ENCODE measurements at places on chromosomes 12 and 14.

- DNase-seq: peak; percentile 18
Measured at GRCh38 chr12:121628037-121628436, 1.7 kb downstream of the ORAI1 start.

- DNase-seq: no peak
Measured at GRCh38 chr14:63203618-63204406, 431 bp upstream of the RHOJ start.

- DNase-seq: no peak
Measured at GRCh38 chr14:29075761-29076160, 309.2 kb downstream of the FOXG1 start.

DNA sequence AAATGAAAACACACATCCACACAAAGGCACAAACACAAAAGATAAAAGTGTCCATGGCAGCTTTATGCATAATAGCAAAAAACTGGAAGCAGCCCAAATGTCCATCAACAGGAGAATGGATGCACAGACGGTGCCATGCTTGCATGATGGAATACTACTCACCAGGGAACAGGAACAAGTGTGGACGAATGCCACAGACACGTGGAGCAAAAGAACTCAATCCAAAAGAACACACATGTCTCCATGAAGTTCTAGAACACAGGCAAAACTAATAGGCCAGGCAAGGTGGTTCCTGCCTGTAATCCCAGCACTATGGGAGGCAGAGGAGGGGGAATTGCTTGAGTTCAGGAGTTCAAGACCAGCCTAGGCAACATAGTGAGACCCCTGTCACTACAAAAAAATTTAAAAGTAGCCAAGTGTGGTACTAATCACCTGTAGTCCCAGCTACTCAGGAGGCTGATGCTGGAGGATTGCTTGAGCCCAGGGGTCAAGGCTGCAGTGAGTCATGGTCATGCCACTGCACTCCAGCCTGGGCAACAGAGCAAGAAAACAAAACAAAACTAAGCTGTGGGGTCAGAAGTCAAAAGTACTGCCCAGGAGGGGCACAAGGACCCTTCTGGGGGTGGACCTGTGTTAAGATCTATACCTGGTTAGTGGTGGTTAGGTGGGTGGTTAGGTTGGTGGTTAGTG is 7.3 kb upstream of the TMEM119 start:
- DNase-seq: no peak

DNA sequence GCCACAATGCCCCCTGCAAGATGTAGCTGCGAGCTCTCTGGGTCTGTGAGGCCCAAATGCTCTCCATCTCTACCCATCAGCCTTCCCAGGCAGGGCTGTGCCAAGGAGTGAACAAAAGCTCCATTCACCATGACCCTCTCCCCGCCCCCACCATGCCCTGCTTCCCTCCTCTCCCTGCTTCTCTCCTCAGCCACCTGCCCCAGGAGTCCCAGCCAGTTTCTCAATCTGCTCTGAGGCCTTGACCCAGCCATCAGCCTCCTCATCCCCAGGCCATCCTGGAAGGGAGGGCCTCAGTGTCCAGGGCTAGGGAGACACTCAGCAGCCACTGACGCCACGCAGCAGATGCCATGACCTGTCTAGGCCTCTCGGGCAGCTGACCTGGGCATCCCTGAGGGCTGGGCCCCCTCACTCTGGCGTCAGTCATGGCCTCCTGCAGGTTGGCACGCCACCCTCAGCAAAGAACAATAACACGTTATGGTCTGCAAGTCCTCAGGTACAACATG is 8.5 kb upstream of the KRT5 start:
- DNase-seq: no peak

GRCh38 chr14:69708586-69709560 is 58.1 kb upstream of the SRSF5 start:
- DNase-seq: peak; percentile 51

DNA sequence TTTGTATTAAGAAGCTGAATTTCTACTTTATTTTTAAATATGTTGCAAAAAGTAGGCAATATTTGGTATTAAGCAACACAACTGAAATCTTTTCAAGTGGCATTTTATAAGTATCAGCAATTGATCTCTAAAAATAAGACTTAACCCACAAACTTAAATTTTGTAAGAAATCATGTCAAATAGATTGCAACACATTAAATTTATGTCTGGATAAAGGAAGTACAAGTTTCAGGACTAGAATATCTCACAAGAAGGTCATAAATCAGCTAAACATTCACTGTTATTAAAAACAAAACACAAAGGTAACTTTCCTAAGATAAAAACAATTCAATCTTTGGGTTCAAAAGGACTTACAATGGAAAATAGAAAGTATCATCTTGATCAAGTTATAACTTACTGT is 32.8 kb downstream of the CPNE8 start:
- no peak for DNase-seq

DNA sequence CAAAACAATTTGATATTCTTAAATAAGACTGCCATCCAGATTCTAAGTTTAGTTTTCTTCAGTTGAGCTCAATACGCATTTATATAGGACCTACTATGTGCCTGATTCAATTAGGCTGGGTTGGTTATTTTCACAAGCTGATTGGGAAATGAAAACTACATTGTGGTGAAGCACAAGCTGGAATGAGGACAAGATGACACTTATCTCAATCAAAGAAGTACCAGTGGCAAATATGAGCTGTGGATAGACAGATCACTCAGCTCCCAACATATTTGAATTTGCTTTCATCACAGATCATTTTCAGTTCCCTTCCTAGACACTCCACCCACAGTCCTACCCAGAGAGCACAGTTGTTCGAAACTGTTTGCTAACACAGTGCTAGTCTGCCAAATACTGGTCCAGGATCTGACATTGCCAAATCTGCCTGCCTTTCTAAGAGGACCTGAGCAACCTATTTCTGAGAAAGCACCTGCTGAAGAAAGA is 74.7 kb downstream of the LLPH start:
- no peak for DNase-seq

GRCh38 chr14:34224221-34224620 is 237.8 kb downstream of the SPTSSA start:
- no peak for DNase-seq

DNA sequence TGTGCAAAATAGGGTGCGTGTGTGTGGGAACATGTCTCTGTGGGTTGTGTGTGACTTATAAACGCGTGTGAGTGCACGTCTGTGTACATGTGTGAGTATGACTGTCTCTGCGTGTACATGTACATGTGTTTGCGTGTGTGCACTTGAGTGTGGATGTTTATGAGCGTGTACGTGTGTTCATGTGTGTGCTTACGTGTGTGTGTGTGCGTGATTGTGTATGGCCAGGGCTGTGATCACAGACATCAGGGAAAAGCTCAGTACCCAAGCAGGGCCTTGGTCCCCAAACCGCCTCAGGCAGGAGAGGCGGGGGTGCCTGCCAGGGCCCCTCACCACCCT is 326.3 kb upstream of the DIO3 start:
- no peak for DNase-seq

- peak; percentile 41 for DNase-seq
Measured at GRCh38 chr14:91377700-91378652, 39.6 kb downstream of the CCDC88C start.

GRCh38 chr12:21413369-21414277 is 23.8 kb upstream of the PYROXD1 start:
- DNase-seq: no peak

- DNase-seq: no peak
Measured at GRCh38 chr12:116435984-116436383, 123.2 kb upstream of the MAP1LC3B2 start.

GRCh38 chr12:102885043-102885932 is 31.8 kb downstream of the PAH start:
- no peak for DNase-seq

GRCh38 chr12:95517246-95517645 is 34.0 kb downstream of the USP44 start:
- DNase-seq: no peak

GRCh38 chr14:88289234-88289633 is 33.8 kb downstream of the KCNK10 start:
- DNase-seq: no peak

- DNase-seq: no peak
Measured at GRCh38 chr14:73238424-73238852, 1.1 kb downstream of the PAPLN start.

DNA sequence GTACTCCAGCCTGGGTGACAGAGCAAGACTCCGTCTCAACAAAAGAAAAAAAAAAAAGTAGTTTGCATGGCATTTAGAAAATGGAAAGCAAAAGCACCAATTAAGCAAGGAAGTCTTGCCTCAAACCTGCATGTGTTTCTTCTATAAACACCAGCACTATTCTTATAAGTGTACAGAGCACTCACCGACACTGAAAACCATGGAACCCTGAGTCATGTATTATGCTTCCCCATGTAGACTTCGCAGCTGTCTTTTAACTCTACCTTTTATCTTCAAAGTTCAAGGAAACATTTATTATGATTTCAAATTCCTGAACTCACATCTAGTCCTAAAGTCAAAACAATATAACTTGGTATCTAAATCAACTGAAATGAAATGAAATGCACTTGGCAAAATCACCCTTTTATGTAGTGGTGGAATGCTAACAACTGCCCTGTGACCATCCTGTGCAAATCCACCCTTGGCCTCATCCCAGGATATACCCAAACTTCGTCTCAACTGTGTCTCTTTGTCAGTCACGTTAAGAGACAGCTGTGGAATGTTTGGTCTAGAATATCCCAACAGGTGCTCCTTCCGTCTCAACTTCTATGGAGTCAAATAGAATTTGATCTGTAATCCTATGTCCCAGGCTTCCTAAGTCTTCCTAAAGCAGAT is 4.8 kb downstream of the BCAT1 start:
- DNase-seq: no peak

DNA sequence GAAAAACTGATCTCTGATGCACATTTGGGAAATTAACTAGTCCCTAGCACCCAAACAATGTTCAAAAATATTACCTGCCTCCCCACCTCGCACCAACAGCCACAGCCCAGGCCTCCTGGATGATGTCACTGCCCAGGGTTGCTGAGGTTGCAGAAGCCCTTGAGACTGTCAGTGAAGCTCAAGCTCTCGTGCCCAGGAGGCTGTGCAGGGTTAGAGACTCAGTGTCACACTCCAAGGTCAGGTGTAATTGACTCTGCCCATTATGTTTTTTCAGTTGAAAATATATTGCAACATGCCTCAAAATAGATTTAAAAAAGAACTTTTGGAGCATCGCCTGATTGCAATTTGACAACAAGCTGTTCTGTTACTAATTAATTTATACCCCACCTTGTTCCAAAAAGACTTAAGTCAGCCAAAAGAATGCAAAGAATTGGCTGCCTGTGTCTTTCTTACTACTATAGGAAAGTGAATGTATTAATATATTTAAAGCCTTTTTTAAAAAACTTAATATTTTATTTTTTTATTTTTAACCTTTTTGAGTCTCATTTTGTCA is 72.3 kb downstream of the CMAS start:
- DNase-seq: no peak

GRCh38 chr12:56299308-56299852 is 750 bp downstream of the CS start:
- peak; percentile 27 for DNase-seq

GRCh38 chr12:124007826-124008570 is 35.0 kb downstream of the ZNF664 start:
- DNase-seq: no peak

- DNase-seq: no peak
Measured at GRCh38 chr12:79141776-79142175, 277.2 kb downstream of the SYT1 start.

- no peak for DNase-seq
Measured at GRCh38 chr14:48274826-48275225, 599.4 kb upstream of the MDGA2 start.

- DNase-seq: no peak
Measured at GRCh38 chr12:7075939-7076338, 15.4 kb downstream of the C1S start.

DNA sequence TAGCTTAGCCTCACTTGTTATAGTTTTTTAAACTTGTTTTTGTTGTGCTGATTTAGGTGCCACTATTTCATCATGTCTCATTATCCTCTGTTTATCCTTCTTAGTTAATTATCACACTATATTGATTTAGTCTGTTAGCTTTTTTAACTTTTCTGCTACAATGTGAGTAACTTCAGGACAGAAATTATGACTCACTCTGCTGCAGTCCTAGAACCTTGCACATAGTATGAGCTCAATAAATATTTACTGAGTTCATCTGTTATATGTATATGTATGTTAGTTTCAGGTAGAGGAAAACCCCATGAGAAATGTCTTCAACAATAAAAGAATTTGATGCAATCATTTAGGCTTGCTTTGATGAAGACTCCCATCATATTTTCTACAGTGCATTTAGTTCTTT is 224.3 kb upstream of the NAV3 start:
- no peak for DNase-seq

GRCh38 chr12:101173197-101173749 is 36.8 kb downstream of the SLC5A8 start:
- DNase-seq: no peak

GRCh38 chr14:91317381-91318308 is 73.1 kb upstream of the GPR68 start:
- peak; percentile 80 for DNase-seq

GRCh38 chr14:78445275-78445674 is 275.1 kb downstream of the NRXN3 start:
- DNase-seq: no peak

DNA sequence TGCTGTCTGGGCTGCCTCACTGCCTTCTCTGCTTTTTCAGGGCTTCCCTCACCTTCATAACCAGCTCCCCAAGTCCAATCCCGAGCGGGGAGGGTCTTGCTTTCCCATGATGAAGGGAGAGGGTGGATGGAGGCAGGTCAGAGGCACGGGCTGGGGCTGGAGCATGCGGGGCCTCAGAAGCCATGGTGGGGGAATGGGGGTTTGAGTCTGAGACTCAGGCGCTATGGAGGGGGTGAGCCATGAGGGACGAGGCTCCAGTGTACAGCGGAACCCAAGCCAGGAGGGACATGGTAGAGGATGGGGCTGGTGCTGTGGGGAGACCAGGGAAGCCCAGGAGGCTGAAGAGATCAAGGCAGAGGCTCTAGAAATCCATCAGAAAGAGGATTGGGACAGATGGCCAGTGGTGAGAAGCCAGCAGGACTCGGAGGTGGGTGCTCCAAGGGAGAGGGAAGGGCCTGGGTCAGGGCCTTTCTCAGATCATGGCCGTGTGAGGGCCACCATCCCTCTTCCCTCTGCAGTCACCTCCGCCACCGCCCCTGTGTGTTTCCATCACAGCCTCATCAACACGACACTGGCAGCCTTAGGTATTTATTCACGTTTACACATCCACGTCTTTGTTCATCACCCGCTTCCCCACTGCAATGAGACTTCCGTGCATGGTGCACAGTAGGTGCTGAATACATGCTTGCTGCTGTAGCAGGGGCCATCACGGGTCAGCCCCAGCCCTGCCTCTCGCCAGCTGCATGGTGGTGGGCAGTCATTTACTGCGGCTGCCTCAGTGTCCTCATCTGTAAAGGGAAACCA is 144.7 kb downstream of the ADGRD1 start:
- DNase-seq: no peak

DNA sequence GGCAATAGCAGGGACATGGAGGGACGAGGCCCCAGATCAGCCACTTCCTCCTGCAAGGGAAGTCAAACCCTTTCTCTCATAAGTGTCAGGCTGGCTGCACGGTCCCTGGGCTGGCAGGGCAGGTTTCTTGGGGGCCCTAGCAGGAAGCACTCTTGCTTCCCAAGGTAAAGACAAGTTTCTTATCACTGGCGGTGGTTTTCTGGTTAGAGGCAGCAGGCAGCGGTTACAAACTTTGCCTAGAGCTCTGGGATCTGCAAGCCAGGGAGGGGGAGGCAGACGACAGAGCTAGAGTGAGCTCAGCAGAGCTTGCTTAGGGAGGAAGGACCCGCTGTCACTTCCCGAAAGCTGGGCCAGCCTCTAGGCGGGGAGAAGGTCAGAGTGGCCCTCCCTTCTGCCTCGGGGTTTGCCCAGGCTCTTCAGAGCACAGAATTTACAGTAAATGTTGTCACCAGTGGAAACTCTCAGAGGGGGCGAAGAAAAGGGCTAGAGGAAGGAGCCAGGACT is 20.4 kb downstream of the BATF start:
- DNase-seq: peak; percentile 84

- DNase-seq: no peak
Measured at GRCh38 chr12:60689137-60689536, 1093.3 kb downstream of the SLC16A7 start.

Data from stimulated activated CD4-positive, alpha-beta T cell treated with anti-CD3 and anti-CD28 coated beads, Interleukin-4, amount 100 ng/mL, for 1 hour (primary cell).